ENCODE measurements at places on chromosomes 12 and 14. TPM values are rescaled to one million over a fixed set of nuclear protein-coding genes. Genes with fewer than 3 reads are reported as not detected.

AMHR2 gene
- 0.51 TPM for polyA plus RNA-seq

NKX2-1 gene
- polyA plus RNA-seq = not detected

RAB2B gene
- polyA plus RNA-seq = 49.1 TPM

KCNA1 gene
- 0.07 TPM for polyA plus RNA-seq

LPAR5 gene
- 1.6 TPM for polyA plus RNA-seq

PTCSC3 gene
- polyA plus RNA-seq = 0.32 TPM

CFAP54 gene
- 2.0 TPM for polyA plus RNA-seq

ACRBP gene
- 6.4 TPM for polyA plus RNA-seq

DNA sequence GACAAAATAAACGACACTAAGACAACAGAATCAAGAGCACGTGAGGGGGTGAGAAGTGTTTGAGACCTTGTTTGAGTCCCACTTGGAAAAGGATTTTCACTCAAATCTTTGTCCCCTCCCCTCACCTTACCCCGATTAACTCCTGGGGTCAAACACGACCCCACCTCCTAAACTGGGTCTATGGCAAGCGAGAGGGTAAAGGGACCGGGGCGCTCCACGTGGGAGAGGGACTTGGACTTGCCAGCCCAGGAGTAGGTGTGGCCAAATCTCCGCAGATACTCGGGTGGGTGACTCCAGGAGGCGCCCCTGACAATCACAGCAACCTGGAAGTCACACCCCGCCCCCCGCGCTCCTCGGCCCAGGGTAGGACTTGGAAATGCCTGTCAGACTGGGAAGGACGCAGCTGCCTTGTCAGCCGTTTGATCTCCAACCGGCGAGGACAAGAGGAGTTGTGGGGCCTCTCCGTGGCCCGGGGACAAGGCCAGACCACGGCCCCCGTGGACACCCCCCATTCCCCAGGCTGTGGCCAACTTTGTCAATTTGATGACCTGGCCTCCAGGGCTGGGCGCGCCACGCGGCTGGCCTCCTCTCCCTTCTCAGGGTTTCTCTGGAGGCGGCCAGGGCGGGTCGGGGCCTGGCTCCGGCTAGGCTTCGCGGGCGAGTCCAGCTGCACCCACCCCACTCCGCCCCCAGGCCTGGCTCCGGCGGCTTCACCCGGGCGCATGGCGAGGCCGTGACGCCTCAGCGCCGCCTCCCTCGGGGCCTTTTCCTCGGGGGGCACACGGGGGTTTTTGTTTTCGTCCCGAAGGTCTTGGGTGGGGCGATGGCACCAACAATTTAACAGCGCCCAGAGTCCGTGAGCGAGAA, 1.1 kb upstream of the BCL11B start:
- no peak for DNase-seq

DNA sequence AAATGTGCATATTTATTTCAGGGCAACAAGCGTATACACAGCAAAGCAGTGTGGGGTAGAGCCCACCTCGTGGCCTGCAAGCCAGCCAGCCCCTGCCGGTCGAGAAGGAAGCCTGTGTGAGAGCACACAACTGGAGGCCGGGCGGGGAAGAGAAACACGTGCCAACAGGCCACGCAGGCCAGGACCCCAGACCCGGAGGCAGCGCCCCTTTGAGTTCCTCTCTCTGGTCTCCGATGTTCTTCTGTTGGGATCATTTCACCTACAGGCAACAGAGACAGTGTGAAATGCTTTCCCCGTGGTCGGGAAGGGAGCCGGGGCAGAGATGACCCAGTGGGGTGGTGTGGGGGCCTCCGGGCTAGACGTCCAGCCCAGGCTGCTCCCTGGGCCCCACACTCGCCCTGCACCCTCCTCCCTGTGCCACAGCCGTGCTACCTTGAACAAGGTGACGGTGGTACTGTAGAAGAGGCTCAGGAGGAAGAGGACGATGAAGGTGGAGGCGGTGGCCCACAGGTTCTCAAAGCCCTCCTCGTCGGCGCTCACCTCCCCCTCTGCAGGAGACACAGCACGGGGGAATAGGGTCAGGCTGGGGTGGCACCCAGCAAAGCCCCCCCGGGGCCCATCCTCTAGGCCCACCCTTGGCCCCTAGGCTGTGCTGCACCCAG, 325.5 kb downstream of the TMEM121 start:
- no peak for DNase-seq

GRCh38 chr12:110780448-110780847, 37.8 kb upstream of the PPP1CC start:
- DNase-seq = no peak

- DNase-seq = no peak
Measured at GRCh38 chr12:107597695-107598410, 87.7 kb upstream of the PWP1 start.

DNA sequence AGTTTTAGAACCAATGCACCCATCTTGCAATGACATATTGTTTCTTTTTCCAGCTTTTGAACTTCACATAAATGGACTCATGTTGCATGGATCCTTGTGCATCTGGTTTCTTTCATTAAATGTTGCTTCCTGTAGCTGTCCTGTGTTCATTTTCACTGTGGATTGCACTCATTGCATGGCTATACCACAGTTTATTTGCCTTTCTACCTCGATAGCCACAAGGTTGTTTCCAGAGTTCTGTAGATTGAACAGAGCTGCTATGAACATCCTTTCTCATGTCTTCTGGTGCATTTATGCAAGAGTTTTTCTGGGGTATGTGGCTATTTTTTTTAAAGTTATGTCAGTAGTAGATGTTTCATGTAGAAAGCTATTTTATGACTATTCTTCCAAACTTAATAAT, 3.5 kb upstream of the KRT81 start:
- no peak for DNase-seq

GRCh38 chr12:1970331-1970900, 33.8 kb downstream of the DCP1B start:
- no peak for DNase-seq

GRCh38 chr12:77603946-77604345, 226.7 kb upstream of the NAV3 start:
- no peak for DNase-seq

DNA sequence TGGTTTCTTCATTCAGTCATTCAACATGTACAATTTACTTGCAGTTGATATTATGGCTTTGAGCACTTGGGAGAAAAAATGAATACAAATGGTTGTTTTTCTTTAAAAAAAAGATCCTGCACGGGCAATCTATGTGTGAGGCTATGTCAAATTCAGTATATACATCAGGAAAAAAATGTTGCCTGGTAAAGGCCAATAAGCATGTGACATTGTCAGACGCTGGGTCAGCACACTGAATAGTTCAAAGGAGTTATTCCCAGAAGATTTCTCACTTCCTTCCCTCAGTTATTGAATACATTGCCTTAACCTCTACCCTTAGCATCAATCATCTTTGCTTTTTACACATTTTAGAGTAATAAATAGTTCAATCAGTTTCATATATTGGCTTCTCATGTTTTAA, 319.2 kb downstream of the NUAK1 start:
- DNase-seq = no peak

DNA sequence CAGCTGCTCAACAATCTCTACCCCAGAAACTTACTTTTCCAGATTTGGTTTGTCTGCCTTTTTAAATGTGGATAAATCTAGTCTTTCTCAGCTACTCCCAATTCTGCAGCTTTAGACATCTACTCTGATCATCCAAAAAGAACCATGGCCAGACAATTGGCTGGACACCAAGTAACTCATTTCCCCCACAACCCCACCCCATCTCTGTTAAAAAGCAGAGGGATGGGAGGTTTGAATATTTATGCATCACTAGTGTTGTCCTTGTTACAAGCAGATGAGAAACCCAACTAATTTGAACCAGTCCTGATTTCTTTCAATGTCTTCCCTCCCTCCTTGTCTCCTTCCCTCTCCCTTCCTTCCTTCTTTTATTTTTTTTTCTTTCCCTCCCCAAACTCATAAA, 391.9 kb downstream of the GALC start:
- DNase-seq = no peak

- DNase-seq = no peak
Measured at GRCh38 chr12:94803939-94804338, 153.6 kb upstream of the TMCC3 start.

- DNase-seq = no peak
Measured at GRCh38 chr12:110993434-110993833, 73.1 kb upstream of the MYL2 start.

GRCh38 chr12:32166510-32166909, 59.9 kb downstream of the BICD1 start:
- no peak for DNase-seq

DNA sequence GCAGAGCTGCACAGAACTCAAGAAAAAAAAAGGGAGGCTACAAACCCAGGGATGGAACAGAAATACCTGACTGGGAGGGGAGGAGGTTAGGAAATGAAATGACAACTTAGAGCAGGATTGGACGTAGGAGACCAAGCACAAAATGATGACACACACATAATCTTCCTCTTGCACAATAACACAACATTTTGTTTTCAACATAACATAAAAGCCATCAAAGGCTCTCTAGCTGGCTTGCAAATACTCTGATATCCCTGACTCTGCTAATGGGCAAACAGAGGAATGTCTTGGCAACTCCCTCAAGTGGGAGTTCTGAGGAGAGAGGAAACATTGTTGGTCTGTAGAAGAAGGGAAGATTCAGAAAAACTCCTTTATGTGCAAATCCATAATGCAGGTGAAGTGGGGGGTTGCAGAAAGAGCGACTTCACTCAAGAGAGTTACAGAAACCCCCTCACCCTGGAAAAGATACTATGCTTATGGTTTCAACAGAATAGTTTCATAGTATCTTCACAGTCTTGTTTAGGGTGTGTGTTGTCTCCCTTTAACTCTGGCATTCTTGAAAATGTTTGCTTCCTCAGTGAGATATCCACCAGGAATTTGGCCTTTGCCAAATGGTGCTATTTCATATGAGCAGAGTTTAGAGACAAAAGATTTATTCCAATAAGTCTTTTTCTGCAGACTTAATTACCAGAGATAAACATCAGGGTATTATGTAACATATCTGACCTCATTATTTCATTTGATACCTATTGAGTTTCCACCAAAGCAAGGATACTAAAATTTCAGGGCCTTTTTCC, 43.8 kb upstream of the LTBP2 start:
- no peak for DNase-seq

DNA sequence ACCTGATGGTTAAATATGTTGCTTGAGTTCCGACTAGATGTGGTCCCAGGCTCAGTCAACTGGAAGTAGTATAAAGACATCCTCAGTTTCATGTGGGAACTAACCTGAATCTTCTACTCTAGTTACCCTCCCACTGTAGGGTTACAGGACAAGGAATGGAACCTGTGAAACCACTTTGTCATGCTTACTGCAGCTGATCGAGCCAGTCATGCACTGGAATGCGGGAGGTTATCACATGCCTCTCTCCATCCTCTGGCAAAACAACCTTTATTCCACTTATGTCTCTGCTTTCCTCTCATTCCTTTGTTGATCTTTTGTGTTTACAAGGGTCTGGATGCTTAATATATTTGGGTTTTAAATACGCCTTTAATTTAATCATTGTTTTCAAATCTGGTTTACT, 111.9 kb upstream of the DDHD1 start:
- DNase-seq = no peak

DNA sequence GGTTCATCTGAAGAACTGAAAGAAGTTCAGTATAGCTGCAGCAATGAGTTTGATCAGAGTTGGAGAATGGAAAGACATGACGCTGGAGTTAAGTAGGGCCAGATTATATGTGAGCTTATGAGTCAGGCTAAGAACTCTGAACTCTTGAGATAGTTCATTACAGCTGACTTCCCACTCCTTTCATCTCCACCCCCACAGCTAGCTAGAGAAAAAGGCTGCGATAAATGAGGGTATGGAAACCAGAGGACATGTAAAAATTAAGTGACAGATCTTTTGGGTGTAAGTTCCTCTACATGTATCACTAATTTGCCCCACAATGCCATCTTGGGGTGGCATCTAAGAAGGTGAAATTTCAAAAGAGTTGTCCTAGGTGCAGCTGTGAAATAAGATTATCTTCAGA, 28.6 kb downstream of the PYM1 start:
- no peak for DNase-seq

DNA sequence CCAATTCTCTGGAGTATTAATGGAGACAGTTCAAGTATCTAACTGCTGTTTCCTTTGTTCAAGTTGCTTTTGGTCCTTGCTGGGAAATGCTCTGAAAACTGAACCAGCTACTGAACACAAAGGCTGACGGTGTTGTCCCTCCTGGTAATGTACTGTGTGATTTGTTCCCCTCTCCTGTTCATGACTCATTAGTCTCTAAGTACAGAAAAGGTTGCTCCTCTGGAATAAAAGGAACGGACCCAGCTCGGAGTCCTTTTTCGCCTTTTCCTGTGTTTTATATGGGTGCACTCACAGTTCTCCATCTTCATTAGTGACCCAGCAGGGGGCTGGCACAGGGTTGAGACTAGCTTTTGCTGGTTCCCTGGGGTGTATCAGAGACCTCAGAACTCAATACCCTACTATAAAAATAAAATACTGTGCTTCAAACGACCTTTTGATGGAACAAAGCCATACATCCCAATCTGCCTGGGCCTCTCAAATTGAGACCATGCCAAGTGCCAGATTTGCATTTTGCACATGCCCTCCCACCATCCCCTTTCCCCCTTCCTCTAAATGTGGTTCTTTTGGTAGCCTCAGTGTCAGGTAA, 269.7 kb downstream of the RAD51B start:
- no peak for DNase-seq

GRCh38 chr12:5964913-5965900, 20.1 kb upstream of the ANO2 start:
- DNase-seq = no peak

GRCh38 chr12:124716208-124717130, 147.2 kb downstream of the SCARB1 start:
- DNase-seq = no peak

- DNase-seq = no peak
Measured at GRCh38 chr12:76520348-76520747, 39.2 kb downstream of the OSBPL8 start.

GRCh38 chr14:69073915-69074314, 79.0 kb downstream of the DCAF5 start:
- no peak for DNase-seq

GRCh38 chr14:56271970-56272369, 153.8 kb downstream of the PELI2 start:
- no peak for DNase-seq

- no peak for DNase-seq
Measured at GRCh38 chr14:90547250-90547649, 150.4 kb downstream of the CALM1 start.

DNA sequence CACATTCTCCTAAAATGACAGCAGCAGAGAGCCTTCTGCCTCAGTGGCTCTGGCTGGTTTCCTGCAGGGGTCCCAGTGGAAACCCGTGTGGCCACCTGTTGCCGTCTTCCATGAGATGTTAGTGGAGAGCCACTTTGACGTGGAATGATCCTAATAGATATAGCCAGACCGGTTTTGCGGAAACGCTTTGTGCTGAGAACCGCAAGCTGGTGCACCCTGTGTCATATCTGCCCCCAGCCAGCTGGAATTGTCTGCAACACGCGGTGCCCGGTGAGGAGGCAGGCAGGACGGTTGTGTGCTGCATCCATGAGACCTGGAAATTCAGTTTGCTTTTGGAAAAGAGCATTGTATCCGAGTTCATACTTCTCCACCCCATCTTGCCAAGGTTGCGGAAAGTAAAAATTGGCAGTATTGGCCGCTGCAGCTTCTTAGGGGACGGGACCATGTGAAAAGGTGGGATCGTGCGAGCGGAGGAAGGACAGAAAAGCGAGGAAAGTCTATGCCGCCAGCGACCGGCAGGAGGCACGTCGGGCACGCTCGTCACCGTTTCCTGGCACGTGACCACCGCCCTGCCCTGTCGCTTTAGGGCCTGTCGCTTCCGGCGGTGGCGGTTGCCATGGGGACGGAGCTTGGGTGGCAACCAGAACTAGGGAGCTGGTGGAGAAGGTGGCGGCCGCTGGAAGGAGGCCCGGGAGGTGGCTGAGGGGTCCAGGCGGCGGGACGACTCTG, at the start of gene CFAP251:
Gene CFAP251 (plus strand): TSS at position 643 of the 729 bp plus-strand sequence. CDS start 2,714 bp downstream, outside the sequence.
- DNase-seq = peak; percentile 45
